ENCODE measurements at places on chromosomes 13 and 19.

- DNase-seq, result no peak
These were observed 5.3 kb downstream of the SHD start for GRCh38 chr19:4284176-4284958.

GRCh38 chr13:111343186-111343805, 22.9 kb downstream of the TEX29 start:
- no peak for DNase-seq

GRCh38 chr19:40640744-40641143, 39.6 kb downstream of the LTBP4 start:
- DNase-seq, result no peak

DNA sequence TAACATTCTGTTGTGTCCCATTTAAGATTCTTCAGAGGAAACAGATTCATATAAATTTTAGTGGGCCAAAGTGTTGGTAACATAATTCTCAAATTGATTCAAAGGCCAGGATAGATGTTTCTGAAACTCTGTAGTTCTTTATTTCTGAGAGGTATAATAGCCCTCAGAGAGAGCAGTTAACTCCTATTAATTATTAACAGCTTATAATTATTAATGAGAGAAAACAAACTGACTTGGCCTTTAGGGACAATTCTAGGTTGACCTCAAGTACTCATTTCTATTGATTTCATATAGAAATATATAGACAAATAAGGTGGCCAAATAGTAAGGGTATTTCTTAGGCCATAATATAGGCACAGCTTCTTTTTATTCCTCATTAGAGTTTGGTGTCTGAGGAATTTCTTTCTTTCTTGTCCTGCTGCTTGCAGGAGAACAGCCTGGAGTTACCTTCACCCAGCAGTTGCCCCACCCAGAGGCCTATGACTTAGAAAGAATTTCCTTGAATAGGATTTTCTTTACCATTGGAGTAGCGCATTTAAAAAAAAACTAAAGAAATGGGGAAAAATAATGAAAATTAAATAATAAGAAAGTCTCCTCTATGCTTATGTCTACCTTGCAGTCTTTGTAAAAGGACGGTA, 1430.1 kb upstream of the SPRY2 start:
- DNase-seq, result no peak

DNA sequence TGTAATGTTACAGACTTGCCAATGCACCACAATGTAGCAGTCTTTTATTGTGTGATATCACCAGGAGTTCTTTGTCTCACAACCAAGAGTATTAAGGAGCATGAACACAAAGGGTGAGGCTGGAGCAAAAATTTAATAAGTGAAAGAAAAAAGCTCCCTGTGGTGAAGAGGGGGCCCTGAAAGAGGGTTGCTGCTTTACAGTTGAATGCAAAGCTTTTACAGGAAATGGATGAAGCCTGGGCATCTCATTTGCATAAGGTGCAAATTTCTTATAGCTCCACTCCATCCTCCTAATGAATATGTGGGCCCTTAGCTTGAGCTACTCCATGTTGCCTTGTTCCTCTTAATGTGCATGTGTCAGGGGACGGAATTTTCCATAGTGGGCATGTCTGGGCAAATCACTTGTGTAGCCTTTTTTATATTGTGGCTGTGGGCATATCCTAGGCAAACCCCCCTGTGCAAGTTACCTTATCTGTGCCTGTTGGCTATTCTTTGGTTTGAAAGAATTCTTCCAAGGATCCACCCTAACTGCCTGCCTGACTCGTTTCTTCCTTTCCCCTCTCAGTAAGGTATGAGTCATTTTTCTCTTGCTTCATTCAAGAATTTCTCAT, 45.3 kb upstream of the TRPC4 start:
- no peak for DNase-seq

DNA sequence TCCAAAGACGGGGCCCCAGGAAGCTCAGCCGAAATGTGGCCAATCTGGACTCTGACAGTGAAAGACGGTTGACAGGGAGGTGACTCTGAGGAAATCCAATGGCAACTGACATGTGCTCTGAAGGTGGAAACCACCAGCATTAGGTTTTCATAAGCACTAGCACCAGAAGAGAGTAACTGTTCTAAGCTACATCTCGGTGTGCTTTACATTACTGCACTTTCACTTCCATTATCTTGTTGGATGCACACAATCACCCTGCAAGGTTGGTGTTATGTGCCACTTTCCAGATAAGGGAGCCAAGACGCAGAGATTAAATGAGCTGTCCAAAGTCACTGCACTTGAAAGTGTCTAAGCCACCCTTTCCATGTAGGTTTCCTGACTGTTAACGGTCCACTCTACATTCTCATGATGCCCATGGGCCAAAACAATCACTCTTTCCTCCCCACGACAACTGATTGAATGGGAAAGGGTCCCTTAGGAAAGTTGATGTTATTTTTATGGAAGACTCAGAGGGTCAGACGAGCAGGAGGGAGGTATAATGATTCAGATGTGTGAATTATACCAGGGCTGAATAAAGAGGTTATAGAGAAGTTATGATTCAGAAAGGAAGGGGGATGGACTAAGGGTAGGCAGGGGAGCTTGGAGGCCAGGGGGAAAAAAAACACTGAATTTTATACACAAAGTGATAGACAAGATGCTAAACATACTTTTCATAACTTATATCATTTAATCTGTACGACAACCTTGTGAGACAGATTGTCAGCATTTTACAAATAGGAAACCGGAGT, 52.8 kb downstream of the RUBCNL start:
- DNase-seq, result no peak

DNA sequence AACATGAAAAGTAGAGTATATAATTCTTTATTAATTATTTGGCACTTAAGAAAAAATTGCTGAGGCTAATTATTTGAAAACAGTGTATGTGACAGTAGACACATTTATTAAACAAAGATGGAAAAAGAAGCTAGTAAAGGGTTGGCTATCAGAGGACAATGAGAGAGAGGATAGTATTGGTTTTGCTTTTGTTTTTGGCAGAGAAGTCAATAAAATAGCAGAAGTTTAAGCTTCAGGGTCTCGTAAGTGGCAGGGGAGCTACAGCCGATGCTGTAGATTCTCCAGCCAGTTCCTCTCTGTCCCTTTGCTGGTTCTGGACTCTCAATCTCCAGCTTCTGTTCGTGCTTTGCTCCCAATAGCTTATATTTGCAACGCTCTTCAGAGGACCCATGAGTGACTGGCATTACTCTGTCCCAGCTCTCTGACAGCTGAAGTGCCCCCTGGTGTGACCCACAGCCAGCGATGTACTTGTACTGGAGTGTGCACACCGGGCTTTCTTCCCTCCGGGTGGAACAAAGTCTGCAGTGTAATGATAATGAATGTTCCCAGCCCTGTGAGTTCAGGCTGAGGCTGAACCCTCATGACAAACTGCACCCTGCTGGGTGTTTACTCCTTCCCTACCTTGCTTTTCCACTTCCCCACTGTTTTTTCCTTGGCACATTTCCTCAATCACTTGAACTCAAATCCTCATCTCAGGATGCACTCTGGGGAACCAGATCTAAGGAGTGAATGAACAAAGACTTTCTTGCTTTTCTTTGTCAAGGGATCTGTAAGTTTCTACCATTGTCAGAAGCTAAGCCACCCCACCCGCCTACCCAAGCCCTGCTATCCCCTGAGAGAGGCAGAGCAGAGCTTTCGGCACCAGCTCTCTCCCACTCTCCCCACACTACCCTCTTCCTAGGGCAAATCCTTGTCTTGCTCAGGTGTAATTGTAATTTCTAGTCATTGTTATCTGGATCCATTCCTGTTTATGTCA, 254.8 kb downstream of the LHFPL6 start:
- no peak for DNase-seq

DNA sequence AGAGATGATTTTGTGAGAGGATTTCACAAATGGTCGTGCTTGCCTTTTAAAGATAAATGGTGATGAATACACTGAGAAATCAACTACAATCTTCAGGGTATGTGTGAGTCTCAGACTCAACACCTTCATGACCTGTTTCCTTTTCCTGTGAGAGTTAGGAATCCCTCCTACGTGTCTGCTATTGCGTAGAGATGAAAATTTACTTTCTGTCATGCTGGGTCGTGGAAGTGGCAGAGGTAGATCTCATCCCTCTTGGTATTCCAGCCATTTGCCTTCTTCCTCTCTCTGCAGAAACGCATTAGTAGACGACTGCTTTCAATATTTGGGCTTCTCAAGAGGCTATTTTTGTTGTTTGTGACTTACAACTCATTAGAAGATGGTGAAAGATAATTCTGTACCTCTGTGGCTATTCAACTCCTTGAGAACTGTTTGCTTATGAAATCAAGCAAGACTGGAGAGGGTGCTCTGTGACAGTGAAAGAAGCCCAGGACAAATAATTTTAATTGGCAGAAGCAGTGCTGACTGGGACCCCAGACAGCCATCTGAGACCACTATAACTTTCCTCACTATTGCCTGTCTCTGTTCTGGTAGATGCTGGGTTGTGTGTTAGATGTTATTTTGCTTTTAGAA, 233.1 kb downstream of the LACC1 start:
- no peak for DNase-seq

DNA sequence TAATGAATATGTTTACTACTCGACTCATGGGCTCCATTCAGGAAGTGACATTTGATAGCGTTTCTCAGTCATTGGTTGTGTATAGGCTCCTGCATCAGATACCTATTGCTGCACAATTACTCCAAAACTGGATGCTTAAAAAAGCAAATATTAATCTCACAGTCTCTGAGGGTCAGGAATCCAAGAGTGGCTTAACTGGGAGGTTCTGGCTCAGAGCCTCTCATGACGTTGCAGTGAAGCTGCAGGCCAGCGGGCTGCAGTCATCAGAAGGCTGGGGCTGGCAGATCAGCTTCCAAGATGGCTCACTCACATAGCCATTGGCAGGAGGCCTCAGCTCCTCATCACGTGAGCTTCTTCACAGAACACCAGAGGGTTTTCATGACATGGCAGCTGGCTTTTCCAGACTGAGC, 525.1 kb upstream of the NBEA start:
- DNase-seq, result no peak

- no peak for DNase-seq
These were observed 36.4 kb downstream of the RNF6 start for GRCh38 chr13:26185720-26186117.

DNA sequence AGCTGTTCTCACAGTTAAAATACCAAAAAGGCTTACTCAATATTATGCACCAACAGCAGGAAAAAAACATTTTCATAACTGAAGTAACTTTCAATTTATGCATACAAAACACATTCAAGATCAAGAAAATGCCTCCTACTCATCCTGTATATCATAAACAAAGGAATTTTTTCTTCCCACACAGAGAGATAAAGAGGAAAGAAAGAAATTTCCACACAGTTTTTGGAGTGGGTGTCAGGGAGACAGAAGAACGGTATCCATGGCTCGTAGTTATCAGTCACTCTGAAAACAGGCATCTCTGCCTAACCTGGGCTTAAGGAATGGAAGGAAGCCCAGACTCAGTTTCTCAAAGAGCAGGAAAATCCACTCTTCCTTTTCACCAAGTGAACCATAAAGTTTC, 92.4 kb upstream of the SIAH3 start:
- no peak for DNase-seq

DNA sequence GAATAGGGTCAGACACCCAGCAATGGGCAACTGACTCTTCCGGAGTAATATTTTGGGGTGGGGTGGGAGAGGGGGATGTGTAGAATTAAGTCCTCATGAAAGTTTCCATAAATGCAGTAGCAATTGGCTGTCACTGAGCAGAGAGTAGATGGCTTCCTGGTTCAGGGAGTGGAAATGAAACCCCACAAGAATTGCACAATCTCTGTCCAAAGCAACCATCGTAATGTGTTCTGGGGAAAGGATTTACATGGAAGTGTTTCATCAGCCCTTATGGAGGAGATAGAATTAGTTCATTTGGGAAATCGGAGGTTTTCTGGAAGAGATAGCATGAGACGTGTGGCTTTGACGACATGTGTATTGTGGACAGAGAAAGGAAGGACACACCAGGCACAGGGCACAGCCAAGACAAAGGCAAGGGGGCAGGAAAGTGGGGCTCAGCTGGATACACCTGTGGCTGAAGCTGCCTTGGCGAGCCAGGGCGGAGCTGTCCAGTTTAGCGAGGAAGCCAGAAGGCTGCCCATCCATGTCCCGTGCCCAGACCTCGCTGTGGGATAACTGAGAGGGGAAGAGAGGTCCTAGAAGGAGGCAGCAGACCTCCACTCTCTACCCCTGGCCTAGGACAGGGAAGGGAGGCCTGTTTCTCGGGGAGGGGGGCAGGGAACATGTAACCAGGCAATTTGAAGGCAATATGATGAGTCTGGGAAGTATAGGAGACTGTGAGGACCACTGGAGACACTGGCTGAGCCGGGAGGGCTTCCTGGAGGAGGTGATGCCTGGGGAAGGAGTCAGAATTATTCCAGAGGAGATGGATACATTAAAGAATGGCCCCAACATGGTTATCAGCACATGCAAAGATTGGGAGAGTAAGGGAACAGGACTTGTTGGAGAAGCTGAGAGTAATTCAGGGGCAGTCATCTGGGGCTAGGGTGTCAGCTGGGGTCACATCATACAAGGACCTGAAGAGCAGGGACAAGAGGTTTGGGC, 2.6 kb upstream of the CLEC4G start:
- DNase-seq, result no peak

DNA sequence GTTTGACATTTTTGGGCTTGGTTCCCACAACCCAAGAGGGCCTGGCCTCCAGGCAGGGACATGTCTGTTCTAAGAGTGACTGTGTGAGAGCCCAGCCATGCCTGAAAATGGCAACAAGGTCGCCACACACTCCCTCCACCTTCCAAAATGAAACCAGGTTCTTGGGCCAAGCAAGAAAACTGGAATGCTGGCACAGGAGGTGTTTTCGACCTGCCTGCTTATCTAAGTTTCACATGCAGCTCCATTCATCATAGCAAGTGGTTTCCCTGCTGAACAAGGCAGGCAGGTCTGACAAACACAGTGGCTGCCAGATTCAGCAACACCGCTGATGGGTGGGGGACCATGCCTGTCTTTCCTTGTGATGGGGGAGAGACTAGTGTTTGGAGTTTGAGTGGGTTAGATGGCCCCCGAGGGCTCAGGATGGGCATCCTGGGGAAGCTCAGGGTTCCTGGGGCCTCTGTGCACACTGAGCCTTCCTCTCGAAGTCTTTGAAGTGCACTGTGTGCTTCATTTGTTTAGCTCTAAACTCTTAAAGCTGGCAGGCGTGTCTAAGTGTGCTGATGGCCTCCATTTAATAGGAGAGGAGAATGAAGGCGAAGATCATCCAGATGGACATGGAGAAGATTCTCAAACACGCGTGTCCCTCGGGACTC, 17.9 kb upstream of the GAS6 start:
- peak; percentile 35 for DNase-seq
